ENCODE measurements at places on chromosomes 6 and 20.

GRCh38 chr6:81996414-81996813 lies 243.9 kb upstream of the TENT5A start:
- DNase-seq = no peak

- no peak for DNase-seq
These were observed 15.9 kb upstream of the FANCE start for GRCh38 chr6:35436071-35436857.

DNA sequence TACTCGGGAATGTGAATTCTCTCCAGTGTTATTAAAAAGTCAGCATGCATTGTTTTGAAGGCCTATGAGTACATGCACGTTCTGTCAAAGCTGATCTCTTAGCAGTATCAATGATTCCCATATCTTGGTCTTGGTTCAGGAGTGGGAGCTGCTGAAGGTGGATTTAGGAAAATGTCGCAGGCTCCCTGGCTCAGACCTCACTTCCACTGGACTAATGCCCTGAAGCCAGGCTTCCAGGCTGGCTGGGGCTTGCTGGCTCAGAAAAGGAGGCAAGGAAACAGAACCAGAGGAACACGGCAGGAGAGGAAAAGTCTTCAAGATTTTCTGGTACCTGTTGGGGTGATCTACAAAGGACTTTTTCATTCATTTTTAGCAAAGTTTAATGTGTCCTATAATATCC lies 81.6 kb downstream of the OLIG3 start:
- no peak for DNase-seq

GRCh38 chr6:142296975-142297604 lies 4.7 kb upstream of the ADGRG6 start:
- no peak for DNase-seq

GRCh38 chr6:165721356-165721755 lies 58.3 kb upstream of the PDE10A start:
- no peak for DNase-seq

DNA sequence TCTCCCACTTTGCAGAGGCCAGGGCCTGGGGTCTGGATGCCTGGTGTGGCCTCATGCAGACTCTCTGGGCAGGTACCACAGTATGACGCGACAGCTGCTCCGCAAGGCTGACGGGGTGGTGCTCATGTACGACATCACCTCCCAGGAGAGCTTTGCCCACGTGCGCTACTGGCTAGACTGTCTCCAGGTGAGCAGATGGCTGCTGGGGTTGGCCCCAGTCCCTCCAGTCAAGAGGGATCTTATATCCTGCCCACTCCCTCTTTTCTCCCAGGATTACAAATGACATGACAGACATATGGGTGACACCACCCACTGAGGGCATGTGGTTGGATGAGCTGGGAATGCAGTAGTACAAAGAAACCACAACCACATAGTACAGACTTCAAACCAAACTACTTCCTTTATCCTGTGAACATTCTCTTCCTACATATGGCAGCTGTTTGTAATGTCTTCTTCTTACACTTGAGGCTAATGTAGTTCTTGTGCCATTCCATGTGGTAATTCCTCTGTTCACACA lies 29.9 kb downstream of the RAB44 start:
- no peak for DNase-seq

DNA sequence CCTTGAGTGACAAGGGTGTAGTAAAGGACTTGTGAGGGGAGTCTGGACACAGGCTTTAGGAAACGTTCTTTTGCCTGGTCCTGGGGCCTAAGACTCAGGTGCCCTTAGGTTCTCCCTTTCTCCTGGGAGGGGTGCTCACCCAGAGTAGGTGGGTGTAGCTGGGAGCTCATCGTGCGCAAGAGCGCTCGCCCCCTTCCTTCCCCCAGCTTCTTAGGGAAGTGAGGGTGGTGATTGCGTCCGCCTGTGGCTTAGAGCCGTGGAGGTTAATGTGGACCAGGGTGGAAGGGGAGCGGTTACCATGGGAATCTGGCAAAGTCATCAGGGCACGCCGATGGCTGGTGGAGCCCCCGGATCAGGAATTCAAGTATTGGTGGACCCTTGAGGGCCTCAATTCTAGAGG lies 3.3 kb upstream of the AARS2 start:
- DNase-seq = no peak

DNA sequence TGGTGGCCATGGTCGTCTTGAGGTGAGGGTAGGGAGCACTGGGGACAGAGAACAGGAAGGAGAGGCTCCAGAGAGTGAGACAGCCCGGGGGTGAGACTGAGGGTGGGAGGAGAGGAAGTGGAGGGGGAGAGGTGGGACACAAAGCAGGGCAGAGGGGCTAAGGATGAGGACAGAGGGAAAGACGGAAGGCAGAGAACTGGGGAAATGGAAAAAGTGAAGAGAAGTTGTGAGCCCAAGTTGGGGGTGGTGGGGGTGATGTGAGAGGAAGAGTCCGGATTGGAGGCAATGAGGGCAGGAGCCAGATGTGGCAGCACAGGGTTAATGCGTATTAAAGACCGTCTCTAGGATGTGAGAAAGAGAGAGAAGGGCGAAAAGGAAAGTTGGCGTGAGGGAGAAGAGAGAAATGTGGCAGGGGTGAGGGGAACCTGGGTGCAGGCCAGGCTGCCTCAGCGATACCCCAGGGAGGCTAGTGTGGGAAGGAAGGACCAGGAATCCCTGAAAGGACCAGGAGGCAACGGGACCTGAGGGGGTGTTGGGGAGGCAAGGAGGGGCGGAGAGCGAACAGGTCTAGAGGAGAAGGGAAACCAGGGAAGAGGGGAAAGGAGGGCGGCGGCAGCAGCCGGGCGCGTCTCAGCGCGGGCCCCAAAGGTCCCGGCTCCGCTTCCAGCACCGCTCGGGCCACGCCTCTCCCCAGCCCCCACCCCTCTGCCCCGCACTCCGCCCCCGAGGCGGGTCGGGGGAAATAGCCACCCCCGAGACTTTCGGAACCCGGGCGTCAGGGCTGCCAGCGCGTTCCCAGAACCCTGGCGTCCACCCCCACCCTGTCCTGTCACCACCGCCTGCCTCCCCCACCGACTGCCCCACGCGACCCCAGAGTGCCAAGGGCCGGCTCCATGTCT lies at the start of gene PPP1R18:
PPP1R18 (minus strand) TSS at position 637 of the 899 bp plus-strand sequence; CDS start at position 10, 627 bp downstream.
- DNase-seq = peak; percentile 73

GRCh38 chr6:105452924-105453756 lies 50.3 kb upstream of the PREP start:
- DNase-seq = peak; percentile 16

- DNase-seq = no peak
These were observed 156.2 kb downstream of the QKI start for GRCh38 chr6:163570579-163571231.

DNA sequence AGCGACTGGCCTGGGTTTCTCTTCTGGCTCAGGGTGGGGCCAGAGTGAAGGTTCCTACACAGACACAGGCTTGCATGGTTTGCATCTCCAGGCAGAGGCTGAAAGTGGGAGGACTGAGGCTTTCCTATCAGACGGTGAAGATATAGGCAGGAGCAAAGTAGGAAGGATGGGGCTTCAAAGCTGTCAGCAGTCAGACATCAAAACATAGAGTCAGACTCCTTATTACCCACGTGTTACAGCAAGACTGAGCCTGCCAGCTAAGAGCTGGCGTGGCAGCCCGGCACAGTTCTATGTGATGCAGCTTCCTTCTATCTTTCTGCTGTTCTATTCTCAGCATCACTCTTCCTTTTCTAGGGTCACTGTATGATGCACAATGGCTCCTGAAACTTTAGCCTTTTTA lies 445.1 kb downstream of the DOK5 start:
- DNase-seq = no peak

GRCh38 chr20:58361481-58362205 lies 27.4 kb upstream of the VAPB start:
- DNase-seq = no peak

- DNase-seq = no peak
These were observed 73.3 kb downstream of the IGF2R start for GRCh38 chr6:160042014-160042773.

GRCh38 chr6:110098511-110099116 lies 80.9 kb downstream of the WASF1 start:
- DNase-seq = no peak

- no peak for DNase-seq
These were observed 98.8 kb downstream of the MANEA start for GRCh38 chr6:95676011-95676628.

- no peak for DNase-seq
These were observed 10.2 kb downstream of the MYO6 start for GRCh38 chr6:75759207-75759606.

- no peak for DNase-seq
These were observed 22.4 kb downstream of the SMLR1 start for GRCh38 chr6:130849594-130849993.

GRCh38 chr6:132683543-132683942 lies 24.6 kb upstream of the TAAR1 start:
- no peak for DNase-seq

DNA sequence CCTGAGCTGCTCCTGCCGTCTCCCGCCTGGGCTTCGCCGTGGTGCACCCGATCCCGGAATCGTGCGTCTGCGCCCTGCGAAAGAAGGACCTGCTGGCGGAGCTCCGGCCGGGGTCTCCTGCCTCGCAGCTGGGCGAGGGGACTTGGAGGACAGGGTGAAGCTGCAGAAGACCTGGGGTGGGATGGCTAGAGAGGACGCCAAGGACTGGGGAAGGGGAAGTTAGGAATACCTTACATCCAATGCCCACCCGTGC lies 150.2 kb downstream of the PRL start:
- no peak for DNase-seq

- DNase-seq = no peak
These were observed 292.7 kb downstream of the ZFAND3 start for GRCh38 chr6:38112181-38112580.

DNA sequence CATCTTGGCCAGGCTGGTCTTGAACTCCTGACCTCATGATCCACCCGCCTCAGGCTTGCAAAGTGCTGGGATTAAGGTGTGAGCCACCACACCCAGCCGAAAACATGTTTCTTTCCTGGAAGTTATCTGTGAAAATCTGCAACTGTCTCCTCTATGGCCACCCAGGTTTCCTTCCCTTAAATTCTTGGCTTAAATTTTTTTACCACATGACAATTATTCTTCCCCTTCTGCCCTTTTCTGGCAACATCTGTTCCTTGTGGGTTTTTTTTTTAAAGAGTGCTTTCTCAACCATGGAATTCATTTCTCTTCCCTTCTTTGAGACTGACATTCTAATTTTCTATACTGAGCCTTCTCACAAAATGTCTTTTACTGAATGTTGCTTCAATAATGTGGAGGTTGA lies 59.6 kb downstream of the DOK5 start:
- DNase-seq = no peak

GRCh38 chr20:1876975-1877608 lies 18.1 kb upstream of the SIRPA start:
- no peak for DNase-seq

DNA sequence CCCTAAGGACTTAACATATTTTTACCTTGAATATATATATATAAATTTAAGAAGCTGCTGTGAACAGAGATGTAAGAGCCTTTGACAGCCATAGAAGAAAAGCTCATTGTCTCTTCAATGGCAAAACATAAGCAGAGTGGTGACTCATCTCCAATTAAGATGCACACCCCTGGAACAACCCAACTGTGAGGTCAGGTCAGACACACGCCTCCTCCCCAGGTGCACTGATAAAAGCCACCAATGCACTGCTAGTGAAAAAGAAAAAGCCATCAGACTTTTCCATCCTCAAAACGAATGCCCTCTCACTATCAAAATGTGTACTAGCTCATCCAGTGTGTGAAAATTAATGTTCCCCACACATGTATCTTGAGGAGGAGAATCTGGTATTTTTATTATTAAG lies 100.1 kb downstream of the SMLR1 start:
- DNase-seq = no peak

DNA sequence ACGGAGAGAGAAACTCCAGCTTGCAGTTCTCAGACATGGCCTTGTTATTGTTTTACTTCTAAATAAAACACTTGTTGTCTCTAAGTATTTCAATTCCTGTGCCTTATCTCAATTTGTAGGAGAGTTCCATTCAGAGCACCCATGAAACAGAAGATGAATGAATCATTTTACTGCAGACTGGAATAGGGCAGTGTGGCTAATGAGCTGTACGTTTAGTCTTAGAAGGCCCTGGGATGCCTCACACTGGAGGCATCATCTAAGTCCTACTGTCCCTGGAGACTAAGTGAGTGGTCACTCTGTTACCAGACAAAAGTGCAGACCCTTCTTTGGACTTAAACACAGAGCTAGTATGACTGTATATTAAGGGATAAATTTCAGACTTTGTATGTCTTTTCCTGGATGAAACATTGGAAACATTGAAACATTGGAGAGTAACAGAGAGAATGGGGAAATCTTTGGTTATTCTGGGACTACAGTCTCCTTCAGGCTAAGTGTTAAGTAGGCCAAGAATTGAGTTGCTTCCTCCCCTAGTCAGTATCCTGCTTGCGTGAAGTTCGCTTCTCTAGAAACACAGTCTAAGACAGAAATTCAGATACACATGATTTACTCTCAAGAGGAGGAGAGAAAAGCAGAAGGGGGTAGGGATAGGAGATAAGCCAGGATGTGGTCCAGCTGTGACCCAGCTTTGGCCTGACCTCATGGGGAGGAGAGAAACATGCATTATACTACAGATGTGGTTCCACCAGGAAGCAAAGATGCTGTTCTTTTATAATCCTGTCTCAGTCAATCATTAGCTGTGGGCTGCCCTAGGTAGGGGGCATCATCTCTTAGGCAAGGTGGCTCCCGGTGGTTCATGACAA lies 167.4 kb upstream of the BMP2 start:
- no peak for DNase-seq

GRCh38 chr6:112021691-112022310 lies 32.1 kb upstream of the CCN6 start:
- DNase-seq = no peak

- DNase-seq = no peak
These were observed 31.2 kb downstream of the TNFRSF21 start for GRCh38 chr6:47278545-47278944.

DNA sequence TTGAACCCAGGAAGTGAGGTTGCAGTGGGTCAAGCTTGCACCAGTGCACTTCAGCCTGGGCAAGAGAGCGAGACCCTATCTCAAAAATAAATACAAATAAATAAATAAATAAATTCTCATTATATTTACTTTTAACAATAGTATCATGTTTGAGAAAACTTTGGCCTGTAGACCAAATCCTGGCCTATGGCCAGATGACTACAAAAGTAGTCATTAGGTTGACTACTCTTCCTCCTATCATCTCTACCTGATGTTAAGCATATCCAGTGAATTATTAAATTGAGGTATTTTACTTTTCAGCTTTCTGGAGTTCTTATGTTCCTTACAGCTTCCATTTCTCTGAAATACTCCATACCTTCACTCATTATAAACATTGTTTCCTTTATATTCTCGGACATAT lies 280.6 kb downstream of the LAMA2 start:
- no peak for DNase-seq

DNA sequence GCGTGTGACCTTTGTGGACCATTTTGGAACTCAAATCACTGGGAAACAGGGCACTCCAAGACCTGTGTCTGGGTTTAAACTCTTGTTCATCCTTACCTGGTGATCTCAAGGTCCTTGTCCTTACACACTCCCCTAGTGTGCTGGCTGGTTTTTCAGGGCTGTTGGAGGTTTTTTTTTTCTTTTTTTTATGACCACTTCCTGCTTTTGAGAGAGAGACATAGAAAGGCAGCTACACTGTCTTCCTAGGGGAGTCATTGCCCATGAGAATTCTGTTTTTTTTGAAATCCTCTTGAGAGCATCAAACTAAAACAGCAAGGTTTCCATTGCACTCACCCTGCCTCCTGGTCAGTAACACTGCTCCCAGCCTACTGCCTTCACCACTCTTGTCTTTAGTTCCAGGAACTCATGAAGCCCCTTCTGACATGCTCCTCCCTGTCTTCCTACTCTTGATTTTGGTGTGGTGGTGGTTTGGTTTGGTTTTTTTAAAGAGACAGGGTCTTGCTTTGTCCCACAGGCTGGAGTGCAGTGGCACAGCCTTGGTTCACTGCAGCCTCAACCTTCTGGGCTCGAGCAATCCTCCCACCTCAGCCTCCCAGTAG lies 28.6 kb downstream of the PRPH2 start:
- DNase-seq = no peak

GRCh38 chr6:168420706-168421105 lies 20.3 kb upstream of the SMOC2 start:
- DNase-seq = no peak

Data from memory B cell (primary cell).